LoVo (cell line): ENCODE measurements at places on chromosomes 2 and 18.

GRCh38 chr2:215692387-215693079 is 256.7 kb upstream of the FN1 start:
- no peak for DNase-seq

DNA sequence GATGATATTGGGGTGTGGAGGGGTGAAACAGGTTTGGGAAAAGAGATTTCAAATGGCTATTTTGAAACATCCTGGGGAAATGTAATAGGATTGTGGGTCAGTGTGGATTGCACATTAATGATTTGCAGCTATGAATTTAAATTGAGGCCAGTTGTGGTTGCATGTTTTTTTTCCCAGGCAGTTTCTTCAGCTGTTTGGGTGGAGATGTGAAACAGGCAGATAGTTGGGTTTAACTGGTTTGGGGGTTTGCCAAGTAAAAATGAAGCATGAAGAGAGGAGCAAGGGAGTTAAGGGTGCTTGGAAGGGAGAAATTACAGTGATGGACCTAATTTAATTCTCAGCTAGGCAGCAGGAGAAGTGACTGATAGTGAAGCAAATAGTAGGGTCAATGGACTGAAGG is 16.8 kb downstream of the GPD2 start:
- DNase-seq, result no peak

GRCh38 chr18:69205925-69206324 is 194.8 kb upstream of the DOK6 start:
- DNase-seq, result no peak

GRCh38 chr2:236940497-236940896 is 145.2 kb upstream of the COPS8 start:
- no peak for DNase-seq

DNA sequence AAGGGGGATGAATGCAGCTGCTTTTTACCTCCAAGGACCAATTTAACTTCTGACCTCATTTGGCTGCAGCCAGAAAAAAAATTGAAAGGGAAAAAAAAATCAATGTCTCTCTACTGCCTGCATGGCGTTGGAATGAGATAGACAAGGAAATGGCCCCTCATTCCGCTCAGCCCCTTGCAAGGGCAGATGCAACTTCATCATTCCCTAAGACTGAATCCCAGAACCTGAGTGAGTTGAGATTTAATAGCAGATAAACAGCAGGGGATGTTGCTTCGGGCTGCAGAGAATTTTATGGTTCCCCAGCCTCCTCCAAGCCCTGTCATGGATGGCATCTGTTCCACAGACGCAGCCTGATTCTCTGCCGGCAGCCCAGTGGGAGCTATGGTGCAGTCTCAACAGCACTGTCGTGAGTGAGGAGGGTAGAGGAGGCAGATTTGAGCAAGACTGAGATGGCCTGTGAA is 49.0 kb downstream of the CAPN13 start:
- no peak for DNase-seq

DNA sequence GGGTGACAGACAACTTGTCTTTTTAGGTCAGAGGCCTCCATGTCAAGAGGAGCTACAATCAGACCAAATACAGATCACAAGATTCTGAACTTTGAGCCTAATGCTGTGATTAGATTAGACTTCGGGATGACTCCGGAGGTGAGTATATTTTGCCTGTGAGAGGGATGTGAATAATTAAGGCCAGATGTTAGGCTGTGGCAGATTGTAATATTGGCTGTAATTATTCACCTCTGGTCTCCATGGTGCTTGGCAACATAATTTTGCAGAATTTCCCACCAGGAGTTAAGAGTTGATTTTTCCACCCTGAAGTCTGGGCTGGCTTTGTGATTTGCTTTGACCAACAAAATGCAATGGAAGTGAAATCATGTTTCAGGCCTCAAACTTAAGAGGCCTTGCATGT is 108.2 kb upstream of the CWC22 start:
- DNase-seq, result no peak

DNA sequence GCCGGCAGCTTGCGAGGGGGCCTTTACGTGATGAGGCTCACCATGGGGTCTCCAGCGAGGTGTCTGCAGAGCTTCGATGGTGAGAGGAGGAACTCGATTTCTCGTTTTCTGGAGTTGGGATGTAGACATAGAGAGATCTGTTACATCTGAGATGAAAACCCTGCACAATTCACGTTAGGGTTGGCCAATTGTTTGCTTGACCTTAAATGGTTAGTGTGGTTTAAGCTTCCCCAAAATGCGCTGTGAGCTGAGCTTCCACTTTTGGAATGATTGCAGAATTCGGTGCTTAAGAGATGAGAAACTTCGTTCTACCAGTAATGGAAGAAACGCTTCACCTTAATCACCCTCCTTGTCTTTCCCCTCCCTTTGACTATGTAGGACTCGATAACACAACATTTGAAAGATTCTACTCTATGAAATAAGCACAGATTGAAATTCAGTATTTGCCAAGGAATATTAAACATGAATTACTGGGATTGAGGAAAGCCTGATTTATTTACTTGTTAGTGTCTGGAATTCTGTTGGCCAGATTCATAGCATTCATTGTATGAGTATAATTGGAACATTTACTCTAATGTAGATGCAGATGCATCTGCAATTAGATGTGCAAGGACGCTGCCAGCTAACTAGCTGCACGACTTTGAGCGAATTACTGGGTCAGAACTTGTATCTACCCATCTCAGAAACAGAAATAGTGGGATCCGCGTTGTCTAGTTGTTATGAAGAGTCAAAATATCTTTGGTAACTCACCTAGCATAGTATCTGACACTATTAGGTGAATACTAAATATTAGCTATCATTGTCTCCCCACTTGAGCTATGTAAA is 1.6 kb upstream of the KLF7 start:
- DNase-seq, result no peak

- no peak for DNase-seq
These were observed 117.9 kb downstream of the PTRHD1 start for GRCh38 chr2:24675338-24675737.

- DNase-seq, result no peak
These were observed 185.8 kb upstream of the PIK3C3 start for GRCh38 chr18:41769265-41769664.

DNA sequence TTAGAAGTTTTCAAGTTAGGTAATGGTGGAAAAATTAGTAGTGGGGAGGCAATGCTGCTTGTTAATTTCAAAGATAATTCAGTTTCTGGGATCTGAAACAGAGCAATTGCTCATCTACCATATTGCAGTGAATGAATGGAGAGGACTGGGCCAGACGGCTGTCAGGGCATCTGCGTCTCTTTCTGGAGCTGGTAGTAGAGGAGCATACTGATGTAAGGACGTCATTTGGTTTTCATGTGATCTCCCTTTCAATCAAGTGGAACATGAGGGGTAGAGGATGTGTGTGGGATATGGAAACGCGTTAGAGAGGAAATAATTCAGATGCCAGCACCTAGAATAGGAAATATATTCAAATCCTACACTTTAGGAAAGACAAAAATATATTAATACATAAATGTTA is 490.3 kb downstream of the ADCYAP1 start:
- no peak for DNase-seq
